ENCODE measurements at places on chromosomes 3 and 15.

DNA sequence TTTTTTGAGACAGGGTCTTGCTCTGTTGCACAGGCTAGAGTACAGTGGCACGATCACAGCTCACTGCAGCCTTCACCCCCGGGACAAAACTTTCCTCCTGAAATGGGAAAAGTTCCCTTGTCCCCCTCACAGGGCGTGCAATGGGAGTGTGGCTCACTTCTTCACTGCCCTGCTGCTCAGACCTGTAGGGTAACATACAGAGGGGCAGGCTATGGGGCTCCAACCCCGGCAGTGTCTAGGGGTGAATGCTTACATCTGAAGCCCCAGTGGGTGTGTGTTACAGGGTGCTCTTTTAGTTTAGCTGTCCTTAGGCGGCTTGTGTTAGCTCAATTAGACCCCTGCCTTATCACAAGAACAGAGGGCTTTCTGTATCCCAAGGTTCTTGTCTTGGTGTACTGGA lies 157.3 kb downstream of the RBPMS2 start:
- DNase-seq = no peak

GRCh38 chr3:66957367-66957766 lies 40.7 kb upstream of the KBTBD8 start:
- DNase-seq = no peak

DNA sequence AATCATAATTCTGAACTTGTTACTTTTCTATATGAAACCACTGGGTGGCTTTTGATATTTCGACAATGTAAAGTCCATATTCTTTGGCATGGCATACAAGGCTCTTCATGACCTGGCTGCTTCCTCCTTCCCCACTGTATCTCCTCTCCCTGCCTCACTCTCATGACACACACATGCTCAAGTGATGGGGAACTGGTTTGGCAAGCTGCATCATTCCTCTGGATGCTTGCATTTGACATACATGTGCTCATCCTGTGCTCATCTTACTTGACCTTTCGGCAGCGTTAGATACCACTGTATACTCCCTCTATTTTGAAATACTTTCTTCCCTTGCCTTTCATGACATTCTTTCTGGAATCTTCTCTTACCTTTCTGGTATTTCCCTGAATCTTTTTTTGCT lies 51.8 kb upstream of the ZDHHC23 start:
- DNase-seq = no peak

- no peak for DNase-seq
Observed at GRCh38 chr3:136023264-136023978, 57.9 kb downstream of the PPP2R3A start.

DNA sequence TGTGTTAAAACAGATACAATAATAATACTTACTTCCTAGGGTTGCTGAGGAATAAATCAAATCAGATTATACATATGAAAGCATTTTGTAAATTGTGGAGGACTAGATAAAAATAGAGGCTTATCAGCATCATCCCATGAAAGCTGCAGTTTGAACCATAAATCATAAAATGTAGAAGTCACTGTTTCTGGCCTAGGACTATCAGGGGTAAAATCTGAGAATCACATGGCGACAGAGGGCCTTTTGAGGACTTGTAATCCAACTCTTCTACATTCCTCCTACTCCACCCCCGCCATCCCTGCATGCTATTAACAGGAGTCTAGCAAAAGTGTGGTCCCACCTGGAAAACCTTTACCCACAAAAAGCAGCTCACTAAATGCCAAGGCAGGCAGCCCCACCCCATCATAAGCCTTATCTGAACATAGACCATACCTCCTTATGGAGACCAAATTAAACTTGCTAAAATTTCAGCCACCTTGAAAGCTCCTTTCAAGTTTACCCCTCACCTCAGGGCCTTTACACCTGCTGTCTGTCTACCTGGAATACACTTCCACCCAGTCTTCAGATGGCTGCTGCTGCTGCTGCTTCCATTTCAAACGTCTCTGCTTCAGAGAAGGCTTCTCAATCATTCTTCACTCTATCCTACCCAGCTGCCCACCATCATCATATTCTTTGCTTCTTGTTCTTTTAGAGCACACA lies 11.5 kb downstream of the MB21D2 start:
- no peak for DNase-seq

- no peak for DNase-seq
Observed at GRCh38 chr3:143502081-143502480, 346.2 kb downstream of the SLC9A9 start.

DNA sequence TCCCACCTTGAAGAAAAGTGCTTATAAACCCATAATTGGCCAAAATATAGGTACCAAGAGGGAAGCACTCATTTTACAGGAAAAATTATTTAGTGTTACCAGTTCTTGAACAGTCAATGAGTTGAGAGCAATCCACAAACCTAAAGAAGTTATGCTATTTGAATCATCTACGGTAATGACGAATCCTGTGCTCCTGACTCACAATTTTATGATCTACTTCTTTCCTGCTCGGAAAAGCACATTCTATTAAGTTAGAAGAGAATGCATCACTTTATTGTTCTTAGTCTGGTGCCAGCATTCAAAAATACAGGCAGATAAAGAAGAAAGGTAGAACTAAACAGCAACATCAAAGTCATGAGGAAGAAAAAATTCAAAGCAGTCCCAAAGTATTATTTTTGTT lies 33.2 kb downstream of the CHRM5 start:
- DNase-seq = no peak

GRCh38 chr3:197022405-197023231 lies 7.0 kb downstream of the MELTF start:
- no peak for DNase-seq

DNA sequence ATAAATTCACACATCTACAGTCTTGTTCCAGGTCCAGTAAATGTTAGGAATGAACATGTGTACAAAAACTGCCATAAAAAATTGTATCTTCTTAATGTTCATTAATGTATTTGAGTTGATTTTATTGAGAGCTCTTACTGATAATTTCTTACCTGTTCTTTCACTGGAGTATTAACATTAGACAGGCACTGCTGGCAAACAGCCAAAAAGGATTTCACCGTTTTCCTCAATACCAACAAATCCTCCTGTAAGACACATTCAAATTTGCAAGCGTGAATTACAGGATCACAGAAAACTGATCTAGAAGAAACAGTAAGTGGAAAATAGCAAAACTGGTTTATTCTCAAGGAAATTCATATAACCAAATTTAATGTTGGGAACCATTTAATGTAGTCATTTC lies 127.4 kb downstream of the PCCB start:
- DNase-seq = no peak

DNA sequence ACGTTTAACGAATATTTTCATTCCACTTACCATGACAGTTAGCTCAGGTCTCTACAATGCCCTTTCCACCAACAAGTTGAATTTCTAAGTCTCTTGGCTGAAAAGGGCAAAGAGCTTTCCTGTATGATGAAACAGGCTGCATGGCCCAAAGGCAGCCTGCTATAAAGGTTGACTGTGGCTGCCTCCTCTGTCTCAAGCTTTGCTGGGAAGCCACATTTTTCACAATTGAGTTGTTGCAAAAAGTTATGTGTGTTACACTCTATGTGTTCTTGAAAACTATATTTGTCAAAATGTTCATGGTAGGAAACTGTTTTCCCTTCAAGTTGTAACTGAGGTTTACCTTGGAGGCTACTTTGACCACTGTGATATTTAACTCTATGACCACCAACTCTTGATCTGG lies 49.5 kb downstream of the DZIP1L start:
- no peak for DNase-seq

- no peak for DNase-seq
Observed at GRCh38 chr15:90316139-90316538, 35.9 kb upstream of the ZNF774 start.

DNA sequence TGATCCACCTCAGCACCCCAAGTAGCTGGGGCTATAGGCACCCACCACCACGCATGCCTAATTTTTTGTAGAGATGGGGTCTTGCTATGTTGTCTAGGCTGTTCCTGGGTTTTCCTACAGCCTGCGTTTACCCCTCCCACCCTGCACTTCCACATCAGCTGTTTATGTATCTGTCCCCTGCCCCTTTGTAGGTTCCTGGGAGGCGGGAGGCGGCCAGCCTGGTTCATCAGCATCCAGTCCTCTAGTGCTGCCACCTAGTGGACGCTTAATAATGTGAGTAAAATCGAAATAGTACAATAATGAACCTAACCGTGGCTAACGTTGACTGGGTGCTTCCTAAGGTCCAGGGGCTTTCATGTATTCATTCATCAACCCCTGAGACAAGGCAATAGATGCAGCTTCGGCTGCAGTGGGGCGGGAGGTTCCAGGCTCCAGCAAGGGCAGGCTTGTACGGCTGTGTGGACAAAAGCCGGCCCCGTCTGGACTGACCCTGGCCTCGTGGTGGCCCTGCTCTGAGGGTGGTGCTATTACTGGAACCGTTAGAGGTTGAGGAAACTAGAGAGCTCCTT lies 1.2 kb upstream of the LCTL start:
- no peak for DNase-seq

- DNase-seq = no peak
Observed at GRCh38 chr3:88742106-88742505, 365.3 kb upstream of the EPHA3 start.

Data from stimulated activated CD4-positive, alpha-beta T cell treated with anti-CD3 and anti-CD28 coated beads, Interleukin-15, amount 100 ng/mL, for 1 hour (primary cell).